ENCODE measurements at places on chromosomes 2 and 18.

GRCh38 chr2:161245671-161246070 is 62.6 kb upstream of the PSMD14 start:
- no peak for DNase-seq

DNA sequence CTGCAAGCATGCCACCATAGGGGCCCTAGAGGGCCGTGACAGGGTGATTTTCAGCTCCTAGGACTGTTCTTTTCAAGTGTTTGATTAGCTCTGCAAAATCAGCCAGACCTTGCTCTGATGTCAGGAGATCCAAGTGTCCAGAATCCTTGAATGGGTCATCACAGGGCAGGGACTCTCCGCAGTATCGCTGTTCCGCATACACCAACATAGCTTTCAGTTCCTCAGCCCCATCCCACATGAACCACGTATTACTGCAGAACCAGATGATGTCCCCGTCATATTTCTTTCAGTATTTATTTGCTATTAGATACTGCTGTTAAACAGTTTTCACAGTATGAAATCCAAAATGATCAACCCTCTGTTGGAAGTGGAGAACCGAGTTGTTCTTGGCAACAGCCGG is 46.6 kb upstream of the RFX8 start:
- DNase-seq: no peak

GRCh38 chr18:50629148-50629631 is 69.3 kb downstream of the MAPK4 start:
- DNase-seq: no peak

- no peak for DNase-seq
Observed at GRCh38 chr2:3467654-3468053, 51.7 kb downstream of the ADI1 start.

DNA sequence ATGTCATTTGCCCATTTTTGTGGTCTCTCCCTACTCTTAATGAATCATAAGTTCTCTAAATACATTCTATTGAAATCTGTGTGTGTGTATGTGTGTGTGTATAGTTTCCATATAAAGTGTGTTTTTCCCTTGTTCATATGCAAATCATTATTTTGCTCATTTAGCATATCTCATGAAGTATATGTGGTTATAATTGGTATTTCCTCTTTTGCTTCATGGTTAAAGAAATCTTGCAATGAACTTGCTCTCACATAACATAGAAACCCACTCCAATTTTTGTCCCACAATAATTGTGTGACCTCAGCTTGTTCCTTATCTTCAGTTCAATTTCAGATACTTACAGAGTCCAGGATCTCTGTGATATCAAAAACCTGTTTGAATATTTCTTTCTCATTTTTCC is 1.2 kb downstream of the CPO start:
- no peak for DNase-seq

DNA sequence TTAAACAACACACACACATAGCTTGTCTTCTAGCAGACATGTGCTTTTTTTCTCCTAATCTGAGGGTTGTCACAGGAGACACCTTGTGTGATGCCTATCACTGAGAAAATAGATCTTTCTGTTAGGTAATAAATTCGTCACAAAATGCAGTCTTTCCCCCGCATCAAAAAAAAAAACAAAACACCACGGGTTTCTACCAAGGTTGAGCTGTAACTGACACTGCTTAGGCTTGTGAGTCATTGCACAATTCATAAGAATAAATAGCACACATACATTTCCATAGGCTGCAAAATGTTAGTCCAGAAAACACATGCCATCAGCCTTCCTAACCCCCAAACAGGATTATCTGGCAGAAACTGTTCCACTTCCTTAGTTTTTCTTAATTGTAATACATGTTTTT is 6.5 kb downstream of the TMEM163 start:
- DNase-seq: no peak

GRCh38 chr2:18551169-18551568 is 9.3 kb downstream of the RDH14 start:
- no peak for DNase-seq

DNA sequence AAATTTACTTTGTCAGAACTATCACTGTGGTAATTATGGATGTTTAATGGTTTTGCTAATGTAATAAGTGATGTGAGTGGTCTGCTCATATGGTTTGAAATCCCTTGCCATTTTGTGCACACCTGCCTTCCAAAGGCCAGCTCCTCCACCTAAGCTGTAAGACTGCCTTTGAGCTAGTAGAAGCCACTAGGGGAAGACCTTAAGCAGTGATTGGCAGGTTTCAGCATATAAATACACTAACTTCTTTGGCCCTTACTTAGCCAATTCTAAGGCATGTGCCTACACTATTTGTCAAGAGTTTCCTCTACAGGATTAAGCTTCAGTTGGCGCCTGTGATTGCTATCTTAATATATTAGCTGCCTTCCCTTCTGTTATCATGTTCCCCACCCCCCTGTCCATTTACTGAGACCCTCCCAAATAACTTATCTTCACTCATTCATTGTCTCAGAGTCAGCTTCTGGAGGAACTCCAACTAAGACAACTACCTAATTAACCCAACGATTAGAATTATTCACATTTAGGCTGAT is 141.1 kb downstream of the MBD5 start:
- DNase-seq: no peak

DNA sequence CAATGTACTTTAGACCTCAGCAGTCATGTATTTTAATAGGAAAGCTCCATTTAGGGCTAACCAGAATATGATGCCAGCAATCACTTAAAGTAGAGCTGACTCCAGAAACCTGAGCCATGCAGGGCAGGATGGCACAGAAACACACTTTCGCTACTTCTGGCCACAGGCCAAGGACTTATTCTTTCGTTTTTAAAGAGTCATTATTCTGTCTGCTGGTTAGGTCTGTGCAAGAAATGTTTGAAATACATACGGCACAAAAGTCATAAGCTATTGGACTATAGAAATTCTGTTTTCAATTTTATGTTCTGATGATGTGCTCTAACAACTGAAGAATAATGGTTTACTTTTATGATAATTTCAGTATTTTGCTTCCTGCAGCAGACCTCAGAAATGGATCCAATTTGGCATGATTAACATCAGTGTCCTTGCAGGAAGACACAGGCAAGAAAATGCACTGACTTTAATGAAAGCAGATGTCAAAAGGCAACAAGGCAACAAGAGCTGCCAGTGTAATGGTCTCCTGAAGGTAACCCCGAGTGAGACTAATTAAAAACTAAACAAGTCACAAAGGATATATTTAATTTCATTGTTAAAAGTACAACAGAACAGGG is 114.4 kb upstream of the CHRNA1 start:
- peak; percentile 29 for DNase-seq

DNA sequence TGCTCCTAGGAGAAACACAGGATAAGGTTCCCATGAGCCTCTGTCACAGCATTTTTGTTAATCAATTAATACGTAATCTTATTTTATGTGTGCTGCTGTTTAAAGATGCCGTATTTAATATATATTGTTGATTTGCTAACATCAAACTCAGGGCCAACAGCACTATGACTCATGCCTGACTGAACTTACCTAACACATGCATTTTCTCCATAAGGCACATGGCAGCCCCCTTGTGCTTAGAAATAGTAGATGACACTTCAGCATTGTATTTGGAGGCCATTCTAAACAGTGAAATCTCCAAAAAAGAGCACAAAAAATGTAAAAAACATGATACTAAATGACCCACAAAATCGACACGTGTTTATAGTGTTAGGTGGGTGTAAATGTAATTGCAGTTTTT is 314.8 kb downstream of the MYCN start:
- no peak for DNase-seq

DNA sequence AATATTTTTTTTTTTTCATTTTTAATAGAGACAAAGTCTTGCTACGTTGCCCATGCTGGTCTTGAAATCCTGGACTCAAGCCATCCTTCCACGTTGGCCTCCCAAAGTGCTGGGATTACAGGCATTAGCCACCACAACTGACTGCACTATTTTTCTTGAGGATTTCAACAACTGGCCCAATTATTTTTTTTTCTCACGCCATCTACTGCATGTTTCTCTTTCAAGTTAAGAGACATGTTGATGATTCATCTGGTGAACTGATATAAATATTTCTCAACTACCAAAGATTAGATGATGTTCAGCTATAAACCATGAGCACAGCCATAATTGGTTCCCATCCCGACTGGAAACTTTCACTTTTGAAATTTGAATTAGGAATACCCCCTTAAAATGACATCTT is 688.4 kb upstream of the SYT4 start:
- no peak for DNase-seq

DNA sequence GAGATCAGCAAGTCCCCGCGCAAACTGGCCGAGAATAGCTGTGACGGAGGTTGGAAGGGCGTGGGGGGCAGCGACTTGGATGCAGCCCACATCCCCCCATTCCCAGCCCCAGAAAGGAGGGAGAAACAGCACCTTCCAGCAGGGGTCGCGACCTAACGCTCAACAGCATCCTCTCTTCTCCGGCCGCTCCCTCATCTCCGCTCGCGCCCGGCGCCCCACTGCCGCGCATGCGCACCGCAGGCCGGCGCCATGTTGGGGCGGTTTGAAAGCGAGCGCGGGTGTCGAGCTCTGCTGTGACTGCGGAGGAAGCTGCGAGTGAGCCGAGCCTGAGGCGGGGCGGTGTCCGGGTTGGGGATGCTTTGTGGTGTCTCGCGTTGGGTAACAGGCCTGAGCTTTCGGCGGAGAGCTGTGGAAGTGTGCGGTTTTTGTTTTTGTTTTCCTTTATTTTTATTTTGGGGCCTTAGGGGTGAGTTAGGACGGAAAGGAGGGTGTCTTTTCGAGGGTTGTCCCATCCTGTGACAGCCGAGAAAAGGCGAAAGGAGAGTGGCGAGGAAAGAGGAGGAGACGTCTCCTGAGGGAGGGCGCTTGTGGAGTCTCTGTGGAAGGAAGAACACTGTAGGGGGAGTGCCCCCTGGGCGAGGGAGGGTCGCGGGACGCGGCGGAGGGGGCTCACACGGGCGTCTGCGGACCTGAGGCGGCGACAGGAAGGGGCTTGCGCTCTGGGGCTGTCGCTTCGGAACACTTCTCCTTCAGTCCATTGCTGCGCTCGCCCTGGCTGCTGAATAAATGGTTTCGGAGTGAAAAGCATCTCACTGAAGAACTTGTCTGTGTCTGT is at the start of the genes C18orf54 and STARD6:
Gene C18orf54 (plus strand): TSS at position 247 of the 835 bp plus-strand sequence. CDS start 2,667 bp downstream, outside the sequence.
Gene STARD6 (minus strand): TSS at position 199 of the 835 bp plus-strand sequence. CDS start 3,285 bp downstream, outside the sequence.
- peak; percentile 70 for DNase-seq

DNA sequence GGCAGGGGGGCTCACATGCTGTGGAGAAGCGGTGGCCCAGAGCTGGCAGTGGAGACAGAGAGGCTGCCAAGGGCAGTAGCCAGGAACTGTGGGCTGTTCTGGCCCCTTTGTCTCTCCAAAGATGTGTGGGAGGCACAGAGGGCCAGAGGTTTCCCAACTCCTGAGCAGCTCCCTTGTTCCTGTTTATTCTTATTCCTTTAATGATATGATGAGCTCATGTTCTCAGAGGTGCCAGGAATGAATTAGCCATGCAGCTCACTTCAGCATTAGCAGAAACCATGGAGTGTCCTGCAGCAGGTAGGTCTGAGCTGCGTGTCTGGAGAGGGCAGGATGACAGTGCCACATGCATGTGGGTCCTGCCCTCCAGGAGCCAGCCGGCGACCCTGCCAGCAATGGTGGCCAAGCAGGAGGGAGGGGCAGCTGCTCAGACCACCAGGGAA is 77.9 kb upstream of the FZD7 start:
- DNase-seq: no peak

- no peak for DNase-seq
Observed at GRCh38 chr2:138618971-138619370, 117.4 kb downstream of the SPOPL start.

- DNase-seq: no peak
Observed at GRCh38 chr18:67995769-67996168, 479.2 kb upstream of the DSEL start.

DNA sequence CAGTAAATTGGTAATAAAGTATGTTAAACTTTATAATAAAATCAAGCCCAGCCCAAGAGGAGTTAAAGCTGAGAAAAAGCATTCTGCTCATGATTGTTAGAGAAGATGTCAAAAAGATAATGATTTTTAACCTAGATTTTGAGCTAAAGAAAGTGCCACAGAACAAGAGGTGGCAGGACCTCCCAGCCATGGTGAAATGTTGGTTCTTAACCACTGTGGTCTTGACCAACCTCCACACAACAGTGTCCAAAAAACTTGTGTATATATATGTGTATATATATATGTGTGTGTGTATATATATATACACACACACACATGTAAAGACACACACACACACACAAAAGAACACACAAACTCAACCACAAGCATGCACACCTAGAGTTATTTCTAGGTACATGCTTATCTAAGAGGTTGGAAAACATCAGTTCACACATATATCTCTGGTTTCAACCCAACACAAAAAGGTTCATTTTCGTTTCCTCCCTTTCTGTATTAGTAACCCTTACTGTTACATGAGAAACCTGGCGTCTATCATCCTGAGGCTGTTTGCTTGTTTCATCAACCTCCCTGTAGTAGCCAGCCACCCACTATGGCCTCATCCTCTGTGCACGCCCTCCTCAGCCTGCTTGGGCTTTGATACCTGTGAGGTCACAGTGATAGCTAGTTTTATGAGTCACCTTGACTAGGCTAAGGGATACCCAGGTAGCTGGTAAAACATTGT is 631.8 kb upstream of the ID2 start:
- DNase-seq: no peak

GRCh38 chr2:201258666-201259615 is 1.4 kb upstream of the CASP8 start:
- DNase-seq: no peak

DNA sequence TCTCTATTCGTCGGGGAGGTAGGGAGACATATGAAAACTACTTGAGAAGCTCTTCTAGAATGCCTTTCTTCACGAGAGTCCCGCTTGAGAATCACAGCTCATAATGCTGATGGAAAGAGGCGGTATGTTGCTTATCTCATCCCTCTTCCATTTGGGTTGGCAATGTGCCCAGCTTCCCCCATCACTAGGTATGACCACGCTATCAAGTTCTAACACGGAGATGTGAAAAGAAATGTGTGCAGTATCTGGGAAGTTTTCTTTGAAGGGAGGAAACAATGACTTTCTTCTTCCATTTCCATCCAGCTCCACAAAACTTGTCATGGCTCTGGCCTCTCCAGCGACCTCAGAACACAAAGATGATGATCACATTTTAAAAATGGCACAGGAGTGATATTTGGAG is 742.4 kb downstream of the DCDC2C start:
- no peak for DNase-seq

- DNase-seq: no peak
Observed at GRCh38 chr2:142915502-142915901, 38.0 kb downstream of the KYNU start.

- DNase-seq: no peak
Observed at GRCh38 chr2:119696494-119697030, 17.6 kb downstream of the TMEM177 start.

GRCh38 chr2:174749793-174750192 is 14.5 kb downstream of the CHRNA1 start:
- DNase-seq: no peak

DNA sequence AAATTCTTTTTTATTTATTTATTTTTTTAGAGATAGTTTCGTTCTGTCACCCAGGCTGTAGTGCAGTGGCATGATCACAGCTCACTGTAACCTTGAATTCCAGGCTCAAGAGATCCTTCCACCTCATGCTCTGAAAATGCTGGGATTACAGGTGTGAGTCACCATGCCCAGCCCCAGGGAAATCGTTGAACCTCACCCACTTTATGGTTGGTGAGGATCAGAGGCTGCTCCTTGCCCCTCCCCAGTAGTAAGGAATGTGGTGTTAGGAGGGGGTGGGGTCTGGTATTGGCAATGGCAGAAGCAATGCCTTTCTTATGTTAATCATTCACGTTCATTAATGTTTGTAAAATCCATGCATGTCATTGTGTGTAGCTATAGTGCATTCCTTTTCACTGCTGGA is 161.9 kb downstream of the SUCLG1 start:
- no peak for DNase-seq

Measured in smooth muscle cell of the brain vasculature (primary cell).